ENCODE measurements at places on chromosomes 4 and X.

DNA sequence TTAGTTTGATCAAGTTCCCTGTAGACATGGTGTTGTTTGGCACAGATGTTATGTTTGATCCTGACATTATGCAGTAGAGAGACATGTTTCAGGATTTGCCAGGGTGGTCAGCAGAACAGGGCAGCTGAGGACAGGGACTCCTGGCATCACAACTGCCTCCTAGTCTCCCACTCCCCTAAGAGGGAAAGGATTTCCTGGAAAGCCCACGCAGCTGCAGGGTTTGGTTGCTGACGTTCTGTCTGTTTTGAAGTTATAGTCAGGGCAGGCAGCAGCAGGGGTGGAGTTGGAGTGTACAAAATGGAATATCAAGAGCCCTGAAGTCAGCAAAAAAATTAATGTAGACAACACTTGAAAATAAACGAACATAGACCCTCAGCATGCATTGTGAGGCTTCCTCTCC lies 125.4 kb downstream of the CPE start:
- DNase-seq, result no peak

GRCh38 chrX:118688935-118689334 lies 38.5 kb upstream of the IL13RA1 start:
- DNase-seq, result no peak

DNA sequence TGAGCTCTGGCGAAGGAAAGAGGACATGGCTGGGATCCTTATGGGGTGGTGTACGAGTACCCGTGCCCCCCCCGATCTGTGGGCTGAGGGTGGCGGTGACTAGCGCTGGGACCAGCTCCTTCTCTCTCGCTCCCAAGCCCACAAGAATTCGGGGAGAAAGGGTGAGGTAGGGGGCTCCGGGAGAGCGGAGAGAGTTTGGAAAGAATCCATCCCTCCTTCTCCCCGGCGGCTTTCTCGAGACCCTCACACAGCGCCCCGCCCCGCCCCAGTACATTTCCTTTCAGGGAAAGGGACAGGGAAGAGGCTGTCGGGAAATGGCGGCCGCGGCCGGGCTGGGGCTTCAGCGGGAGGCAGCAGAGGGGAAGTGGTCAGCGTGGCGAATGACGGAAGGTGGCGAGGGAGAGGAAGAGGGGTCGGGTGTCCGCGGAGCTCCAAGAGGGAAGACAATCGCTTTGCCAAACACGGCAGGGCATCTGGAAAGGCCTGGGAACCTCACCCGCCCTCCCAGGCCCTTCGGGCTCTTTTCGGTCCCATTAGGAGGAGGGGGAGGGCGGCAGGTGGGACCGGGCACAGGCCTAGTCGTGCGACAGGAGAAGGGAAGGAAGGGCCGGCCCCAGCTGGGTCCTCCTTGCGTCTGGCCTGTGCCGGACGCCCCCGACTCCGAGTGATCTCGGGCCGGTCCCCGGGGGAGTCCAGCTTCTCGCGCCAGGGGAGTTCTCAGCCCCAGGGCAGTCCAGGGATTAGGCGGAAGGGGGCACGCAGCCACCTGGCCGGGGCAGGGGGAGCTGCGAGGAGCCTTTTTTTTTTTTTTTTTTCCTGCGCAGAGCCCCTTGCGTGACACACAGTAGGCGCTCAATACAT lies 10.2 kb downstream of the HNRNPH2 start:
- peak; percentile 59 for DNase-seq

DNA sequence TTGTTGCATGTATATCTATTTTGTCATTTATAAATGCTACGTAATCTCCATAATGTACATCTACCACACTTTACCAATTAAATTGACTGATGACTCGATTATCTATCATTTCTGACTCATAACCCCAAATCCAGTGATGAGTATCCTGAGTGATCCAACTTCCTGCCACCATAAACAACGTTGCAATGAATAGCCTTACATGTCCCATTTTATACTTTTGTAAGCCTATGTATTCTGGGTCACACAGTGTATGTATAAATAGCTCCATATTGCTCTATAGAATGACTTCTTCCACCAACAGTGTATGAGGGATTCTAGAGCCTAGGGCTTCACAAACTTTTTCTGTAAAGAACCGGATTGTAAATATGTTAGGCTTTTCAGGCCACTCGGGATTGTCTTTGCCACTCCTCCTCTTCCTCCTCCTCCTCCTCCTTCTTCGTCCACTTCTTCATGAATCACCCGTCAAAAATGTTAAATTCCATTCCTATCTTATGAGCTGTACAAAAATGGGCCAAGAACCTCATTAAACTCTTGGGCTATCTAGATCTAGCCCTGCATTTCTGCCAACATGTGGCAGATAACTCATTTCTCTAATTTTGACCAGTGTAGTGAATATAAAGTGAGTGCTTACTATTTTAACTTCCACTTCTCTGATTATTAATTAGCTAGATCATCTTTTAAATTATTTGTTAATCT lies 672.2 kb upstream of the AMOT start:
- DNase-seq, result no peak

GRCh38 chr4:152945639-152946038 lies 9.5 kb downstream of the FHDC1 start:
- no peak for DNase-seq

- no peak for DNase-seq
Observed at GRCh38 chr4:60589425-60589824, 610.7 kb upstream of the ADGRL3 start.

DNA sequence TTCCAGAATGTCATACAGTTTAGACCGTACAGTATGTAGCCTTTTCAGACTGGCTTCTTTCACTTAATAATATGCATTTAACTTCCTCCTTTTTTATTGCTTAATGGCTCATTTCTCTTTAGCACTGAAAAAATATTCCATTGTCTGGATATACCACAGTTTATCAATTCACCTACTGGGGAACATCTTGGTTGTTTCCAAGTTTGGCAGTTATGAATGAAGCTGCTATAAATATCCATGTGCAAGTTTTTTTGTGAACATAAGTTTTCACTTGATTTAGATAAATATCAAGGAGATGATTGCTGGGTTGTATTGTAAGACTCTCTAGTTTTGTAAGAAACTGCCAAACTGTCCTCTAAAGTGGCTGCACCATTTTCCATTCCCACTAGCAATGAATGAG lies 375.5 kb downstream of the PCDH18 start:
- no peak for DNase-seq

GRCh38 chr4:167987285-167987684 lies 105.1 kb upstream of the ANXA10 start:
- DNase-seq, result no peak

GRCh38 chrX:117522725-117523700 lies 593.6 kb downstream of the KLHL13 start:
- no peak for DNase-seq

DNA sequence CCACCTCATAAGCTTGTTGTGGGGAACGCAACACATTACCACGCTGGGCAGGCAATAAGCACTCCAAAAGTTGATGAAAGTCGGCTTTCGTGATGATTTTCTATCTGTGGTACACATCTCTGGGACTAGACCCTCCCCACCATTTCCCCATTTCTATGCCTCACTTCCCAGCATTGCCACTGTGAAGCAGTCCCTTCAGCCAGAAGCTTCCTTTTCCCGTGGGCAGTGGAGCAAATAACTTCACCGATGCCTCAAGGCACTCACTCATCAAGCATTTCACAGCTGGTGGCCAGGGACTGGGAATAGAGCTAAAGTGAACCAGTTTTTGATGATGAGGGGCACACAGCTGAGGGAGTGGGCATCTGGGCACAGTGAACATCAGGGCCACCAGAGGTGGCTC lies 18.9 kb downstream of the C4orf50 start:
- DNase-seq, result no peak

GRCh38 chrX:130162094-130162735 lies 3.4 kb downstream of the AIFM1 start:
- no peak for DNase-seq

GRCh38 chrX:81957900-81958545 lies 756.1 kb downstream of the SH3BGRL start:
- no peak for DNase-seq

DNA sequence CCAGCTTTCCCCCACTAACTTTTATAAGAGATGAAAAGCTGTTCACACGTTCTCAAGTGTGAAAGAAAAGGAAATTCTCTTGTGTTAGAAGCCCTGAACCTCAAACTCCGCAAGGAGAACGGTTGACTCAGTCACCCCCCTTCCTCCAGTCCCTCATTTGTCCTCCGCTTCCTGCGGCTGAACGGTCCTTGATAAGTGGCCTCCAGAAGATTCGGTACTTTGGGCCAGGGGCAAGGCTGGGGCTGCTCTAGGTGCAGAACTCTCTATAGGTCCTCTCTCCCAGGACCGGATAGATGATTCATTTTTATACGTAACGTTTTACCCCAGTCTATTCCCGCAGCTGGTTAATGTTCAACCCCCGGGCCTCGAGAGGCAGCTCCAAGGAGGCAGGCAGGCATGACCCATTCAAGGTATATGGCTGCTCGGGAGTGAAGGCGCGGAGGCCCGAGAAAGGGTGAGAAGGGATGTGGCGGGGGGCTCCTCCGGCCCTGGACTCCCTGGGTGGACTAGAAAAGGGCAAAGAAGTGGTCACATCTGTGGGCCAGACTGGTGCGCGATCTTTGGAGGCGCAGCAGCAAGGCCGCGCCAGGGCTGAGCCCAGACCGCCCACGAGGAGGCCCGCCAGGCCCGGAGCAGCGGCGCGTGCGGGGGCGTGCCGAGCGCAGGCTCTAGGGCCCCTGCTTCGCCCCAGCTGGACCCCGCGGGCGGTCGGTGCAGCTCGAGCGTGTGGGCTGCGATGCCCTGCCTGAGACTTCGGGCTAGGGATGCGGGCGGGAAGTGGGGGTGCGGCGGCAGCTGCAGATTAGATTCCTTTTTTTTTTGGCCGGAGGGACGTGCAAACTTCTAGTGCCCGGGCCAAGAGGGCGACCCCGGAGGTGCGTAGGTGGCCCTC lies 11.7 kb downstream of the PITX2 start:
- no peak for DNase-seq

- no peak for DNase-seq
Observed at GRCh38 chr4:17480210-17480927, 31.5 kb downstream of the QDPR start.

DNA sequence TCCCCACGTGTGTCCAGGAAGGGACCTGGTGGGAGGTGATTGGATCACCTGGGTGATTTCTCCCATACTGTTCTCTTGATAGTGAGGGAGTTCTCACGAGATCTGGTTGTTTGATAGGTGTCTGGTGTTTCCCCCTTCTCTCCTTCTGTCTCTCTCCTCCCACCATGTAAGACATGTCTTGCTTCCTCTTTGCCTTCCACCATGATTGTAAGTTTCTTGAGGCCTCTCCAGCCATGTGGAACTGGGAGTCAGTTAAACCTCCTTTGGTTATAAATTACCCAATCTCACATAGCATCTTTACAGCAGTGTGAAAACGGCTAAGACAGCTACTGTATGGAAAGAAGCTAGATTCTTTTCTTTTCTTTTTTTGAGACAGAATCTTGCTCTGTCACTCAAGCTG lies 21.6 kb upstream of the FGG start:
- DNase-seq, result no peak

GRCh38 chr4:139776235-139776634 lies 110.6 kb downstream of the MGST2 start:
- no peak for DNase-seq

- no peak for DNase-seq
Observed at GRCh38 chr4:142091085-142091513, 454.7 kb downstream of the IL15 start.

DNA sequence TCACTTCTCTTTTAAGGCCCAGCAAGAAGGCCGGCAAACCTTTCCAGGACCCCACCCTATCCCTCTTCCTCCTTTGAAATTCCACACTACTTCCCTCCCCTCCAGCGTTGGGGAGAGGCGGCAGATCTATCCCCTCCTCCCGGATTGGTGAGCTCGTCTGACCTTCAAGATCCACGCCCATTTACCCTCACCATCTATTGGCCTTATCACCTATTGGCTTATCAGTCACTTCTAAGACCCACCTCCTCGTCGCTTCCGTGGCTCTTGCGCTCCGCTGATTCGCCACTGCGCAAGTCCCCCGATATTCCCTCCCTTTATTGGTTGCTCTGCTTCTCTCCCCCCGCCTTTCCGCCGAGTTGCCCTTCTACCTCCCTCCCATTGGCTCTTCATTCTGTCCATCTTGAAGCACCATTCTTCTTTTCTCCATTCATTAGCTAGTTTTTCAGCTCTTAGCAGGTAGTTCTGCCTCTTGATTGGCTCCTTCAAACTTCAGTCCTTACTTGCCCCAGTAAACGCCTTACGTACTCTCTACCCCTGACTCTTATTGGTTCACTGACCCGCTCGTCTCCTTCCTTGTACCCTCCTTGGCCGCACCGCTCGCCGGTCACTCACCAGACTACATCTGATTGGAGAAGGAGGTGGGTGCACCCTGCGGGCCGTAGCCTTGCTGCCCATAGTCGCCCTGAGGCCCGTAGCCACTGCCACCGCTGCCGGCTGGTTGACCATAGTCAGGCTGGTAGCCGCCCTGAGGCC lies 4.8 kb upstream of the PRICKLE3 start:
- DNase-seq, result peak; percentile 97

DNA sequence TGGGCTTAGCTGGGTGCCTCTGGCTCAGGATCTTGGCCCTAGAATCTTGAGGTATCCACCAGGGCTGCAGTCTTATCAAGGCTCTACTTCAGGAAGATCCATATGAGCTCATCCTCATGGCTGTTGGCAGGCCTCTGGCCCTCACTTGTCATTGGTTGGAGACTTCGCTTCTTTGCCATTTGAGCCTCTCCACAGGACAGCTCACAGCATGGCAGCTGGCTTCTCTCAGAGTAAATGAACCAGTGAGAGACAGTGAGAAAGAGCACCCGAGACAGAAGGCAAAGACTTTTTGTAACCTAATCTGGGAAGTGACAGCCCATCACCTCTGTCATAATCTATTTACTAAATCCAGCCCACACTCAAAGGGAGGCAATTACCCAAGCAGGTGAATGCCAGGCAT lies 236.8 kb downstream of the GPAT3 start:
- DNase-seq, result no peak

GRCh38 chr4:173424899-173425805 lies 26.2 kb upstream of the SCRG1 start:
- no peak for DNase-seq

DNA sequence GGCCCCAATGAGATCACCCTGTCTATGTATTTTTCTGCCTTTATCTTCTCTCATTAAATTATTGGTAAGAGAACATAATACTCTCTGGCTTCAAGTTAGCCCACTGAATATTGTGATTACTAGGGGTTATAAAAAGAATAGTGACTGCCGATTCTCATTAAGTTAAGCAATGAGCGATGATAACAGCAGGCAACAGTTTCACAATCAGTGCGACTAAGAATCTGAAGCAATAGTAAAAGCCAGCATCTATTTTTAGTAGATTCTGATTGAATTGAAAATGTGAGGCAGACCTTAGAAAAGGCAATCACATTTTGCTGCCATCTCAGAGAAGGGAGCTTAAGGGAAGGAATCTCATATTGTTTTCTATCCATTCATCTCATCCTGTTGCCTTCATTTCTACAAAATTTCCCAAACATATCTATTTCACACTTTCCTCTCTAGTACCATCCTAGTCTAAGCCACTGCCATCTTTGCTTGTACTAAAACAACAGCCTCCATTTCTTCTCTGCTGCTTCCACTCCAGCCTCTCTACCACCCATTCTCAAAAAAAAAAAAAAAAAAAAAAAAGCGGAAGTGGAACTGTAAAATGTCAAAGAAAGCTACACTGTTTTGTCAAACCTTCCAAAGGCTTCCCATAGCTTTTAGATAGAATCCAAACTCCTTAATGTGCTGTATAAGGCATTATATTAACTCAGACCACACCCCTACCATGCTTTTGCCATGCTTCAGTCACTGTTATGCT lies 17.4 kb downstream of the GABRA4 start:
- peak; percentile 68 for DNase-seq
